ENCODE measurements at places on chromosomes 11 and 22.

DNA sequence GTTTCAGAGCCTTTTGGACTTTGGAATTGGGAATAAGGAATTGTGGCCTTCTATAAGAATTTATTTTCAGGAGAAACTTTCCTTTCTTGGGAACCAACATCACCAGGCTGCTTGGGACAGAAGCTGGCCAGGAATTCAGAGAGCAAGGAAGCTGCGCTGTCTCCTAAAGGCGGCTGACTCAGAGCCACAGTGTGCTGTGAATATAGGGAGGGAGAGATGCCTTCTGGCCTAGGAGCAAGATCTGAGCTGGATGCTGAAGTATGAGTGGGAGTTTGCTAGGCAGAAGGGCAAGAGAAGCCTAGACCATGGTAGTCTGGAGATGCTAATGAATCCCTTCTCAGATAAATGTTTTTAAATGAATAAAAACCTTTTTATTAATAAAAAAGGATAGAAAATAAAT is 213.7 kb upstream of the TBCEL start:
- no peak for DNase-seq

- no peak for DNase-seq
Observed at GRCh38 chr11:122137078-122137793, 21.2 kb upstream of the BLID start.

DNA sequence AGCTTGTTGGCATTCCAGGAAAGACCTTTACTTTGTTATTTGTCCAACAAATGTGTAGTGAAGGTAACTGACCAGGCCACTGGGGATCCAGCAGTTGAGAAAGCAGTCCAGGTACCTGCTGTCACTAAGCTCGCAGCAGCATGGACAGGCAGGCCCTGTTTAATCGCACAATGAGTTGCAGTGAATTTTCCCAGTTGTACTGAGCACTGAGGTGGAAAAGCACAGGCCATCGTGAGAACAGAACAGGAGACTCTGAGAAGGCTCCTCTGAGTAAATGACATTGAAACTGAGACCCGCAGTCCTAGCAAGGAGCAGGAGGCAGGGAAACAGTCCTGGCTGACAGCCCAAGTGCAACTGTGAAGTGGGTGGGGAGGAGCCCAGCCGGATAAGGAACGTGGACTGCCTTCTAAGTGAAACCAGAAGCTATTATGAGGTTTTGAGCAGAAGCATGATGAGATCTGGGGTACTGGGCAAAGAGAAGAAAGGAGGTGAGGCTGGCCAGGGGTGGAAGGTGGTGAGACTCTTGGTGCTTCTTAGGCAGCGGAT is 39.8 kb upstream of the CDON start:
- DNase-seq: no peak

DNA sequence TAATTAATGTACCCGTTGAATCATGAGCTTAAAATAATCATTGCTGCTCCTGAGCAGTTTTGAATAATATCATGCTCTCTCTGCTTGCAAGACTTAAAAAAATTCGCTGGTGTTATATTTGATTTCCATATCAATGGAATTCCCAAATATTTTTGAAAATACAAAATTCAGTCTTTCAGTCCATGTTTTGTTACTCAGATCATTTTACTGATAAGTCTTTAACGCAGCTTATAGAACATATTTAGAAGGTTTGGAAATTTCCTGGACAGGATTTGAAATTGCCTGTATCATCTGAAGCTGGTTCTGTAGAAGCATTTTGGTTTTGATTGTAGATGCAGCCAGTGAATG is 1.9 kb downstream of the BMAL1 start:
- no peak for DNase-seq

GRCh38 chr11:65505466-65506289 is 6.8 kb downstream of the MALAT1 start:
- DNase-seq: no peak

DNA sequence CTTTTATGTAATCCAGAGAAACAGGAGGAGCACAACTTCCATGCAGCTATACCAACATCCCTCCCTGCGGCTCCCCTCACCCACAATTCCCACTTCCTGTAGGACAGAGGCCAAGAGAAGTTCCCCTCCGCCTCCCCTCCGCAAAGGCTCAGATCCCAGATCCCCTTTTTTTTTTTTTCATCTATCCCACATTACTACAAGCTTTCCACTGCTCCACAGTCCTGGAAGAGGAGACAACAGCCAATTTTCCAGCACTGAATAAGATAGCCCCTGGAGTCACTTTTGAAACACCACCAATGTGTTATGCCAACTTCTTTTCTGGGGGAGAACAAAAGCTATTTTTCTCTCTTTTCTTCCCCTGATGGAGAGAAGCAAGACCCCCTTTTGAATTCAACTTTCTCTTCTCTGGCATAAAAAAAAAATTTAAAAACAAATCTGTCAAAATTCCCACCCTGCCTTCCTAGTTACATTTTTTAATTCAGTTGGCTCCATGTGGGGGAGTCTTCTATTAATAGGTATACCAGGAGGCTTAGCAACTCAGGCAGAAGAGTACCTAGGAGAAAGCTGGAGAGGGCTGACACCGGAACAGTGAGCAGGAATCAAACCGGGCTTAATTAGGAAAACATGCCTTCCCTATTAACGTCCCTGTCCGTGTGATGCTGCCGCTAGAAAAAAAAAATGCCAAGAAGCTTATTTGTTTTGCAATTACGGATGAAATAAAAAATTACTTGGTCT is 543.4 kb downstream of the BUD13 start:
- no peak for DNase-seq

GRCh38 chr22:48327721-48328120 is 1500.0 kb downstream of the BRD1 start:
- no peak for DNase-seq

GRCh38 chr11:120215634-120216033 is 4.8 kb downstream of the OAF start:
- no peak for DNase-seq

- DNase-seq: no peak
Observed at GRCh38 chr11:28464252-28464867, 356.2 kb downstream of the METTL15 start.

DNA sequence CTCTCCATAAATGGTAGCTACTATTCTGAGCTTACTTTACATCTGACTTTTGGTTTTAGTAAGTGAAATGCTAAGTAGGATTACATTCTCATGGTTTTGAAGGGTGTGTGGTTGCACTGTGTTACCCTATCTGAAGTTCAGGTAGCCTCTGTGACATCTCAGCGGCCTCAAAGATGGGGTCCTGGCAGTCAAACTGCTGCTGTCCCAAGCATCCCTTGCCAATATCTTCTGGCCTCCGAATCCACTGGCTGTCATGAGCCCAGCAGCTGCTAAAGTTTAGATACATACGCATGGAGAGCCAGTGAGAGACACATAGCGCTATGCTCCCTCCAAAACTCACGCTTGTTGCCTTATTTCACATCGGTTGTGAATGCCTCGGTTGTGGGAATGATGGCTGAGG is 34.9 kb downstream of the UBASH3B start:
- no peak for DNase-seq

Measured in activated T-cell treated with anti-CD3 and anti-CD28 coated beads, Interleukin-2, amount 50 U/mL, for 4 hours (primary cell).